ENCODE measurements at places on chromosomes 11 and 22.

DNA sequence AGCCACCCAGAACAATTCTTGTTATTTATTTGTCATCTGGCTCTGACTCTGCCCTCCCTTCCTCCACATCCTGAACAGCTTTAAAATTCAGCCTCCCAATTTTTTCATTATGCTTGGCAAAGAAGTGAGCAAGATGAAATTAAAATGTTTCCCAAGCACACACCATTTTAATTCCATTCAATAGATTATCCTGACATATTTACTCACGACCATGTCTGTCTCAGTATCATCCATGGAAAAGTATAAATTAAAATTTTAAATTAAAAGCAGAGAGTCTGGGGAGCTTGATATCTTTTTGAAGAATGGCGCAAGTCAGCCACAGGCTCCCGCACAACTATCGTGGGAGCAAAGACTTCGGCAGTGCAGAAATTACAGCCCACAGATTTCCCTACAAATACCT is 862.4 kb downstream of the OPCML start:
- DNase-seq: no peak

DNA sequence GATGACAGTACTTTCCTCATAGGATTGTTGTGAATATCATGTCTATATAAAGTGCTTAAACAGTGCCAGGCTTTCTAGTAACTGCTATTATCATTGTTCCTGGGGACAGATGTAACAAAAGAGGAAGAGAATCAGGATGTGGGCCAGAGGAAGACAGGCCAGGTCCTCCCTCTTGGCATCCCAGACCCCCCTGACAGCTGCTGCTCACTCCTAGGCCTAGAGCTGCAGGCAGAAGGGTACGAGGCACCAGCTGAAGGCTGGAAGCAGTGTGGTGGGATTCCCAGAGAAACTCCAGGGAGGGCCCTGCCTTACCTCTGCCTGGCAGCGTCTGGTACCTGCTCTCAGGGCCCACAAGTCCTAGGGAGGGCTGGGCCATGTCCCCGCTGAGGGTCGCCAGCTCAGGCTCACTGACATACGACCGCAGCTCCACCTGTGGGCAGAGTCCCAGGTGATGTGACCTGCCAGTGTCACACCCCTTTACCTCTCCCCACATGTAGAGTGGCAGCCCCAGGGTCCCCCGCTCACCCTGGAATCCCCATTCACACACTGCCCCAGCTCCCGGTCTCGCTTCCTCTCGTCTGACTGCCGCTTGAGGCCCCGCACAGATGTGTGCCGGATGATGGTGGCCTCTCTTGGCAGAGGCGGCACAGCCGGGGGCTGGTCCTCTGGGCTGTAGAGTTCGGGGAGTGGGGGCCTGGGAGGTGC is 52.2 kb downstream of the C11orf58 start:
- DNase-seq: no peak

- no peak for DNase-seq
Observed at GRCh38 chr11:46161201-46161600, 39.9 kb upstream of the PHF21A start.

DNA sequence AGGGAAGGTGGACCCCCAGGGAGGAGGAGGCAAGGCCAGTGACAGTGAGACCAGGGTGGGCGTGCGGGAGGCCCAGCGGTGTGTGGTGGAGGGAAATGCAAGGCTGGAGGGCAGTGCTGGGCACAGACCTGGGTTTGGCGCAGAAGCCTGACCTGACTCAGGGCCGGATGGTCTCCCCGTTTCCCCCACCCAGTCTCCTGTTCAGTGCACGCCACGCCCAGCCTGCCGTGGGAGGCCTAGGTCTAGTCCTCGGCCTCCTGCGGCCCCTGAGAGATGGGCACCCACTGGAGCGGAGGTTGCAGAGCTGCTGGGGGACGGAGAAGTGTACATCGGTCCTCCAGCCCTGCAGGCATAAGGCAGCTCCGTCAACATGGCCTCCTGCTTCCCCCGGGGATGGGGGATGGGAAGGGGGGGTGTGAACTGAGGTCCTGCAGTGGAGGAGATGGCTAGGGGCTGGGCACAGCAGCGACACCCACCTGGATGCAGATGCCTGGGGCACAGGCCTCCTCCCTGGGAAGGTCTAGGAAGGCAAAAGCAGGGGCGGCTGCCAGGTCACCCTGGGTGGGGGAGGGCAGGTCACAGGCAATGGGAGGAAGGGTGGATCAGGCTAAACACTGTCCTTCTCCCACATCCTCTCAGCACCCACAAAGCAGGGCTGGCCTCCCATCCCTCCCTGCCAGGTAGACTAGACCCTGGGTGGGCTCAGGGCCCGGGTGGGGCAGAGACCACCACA is 15.9 kb downstream of the IL17REL start:
- no peak for DNase-seq

DNA sequence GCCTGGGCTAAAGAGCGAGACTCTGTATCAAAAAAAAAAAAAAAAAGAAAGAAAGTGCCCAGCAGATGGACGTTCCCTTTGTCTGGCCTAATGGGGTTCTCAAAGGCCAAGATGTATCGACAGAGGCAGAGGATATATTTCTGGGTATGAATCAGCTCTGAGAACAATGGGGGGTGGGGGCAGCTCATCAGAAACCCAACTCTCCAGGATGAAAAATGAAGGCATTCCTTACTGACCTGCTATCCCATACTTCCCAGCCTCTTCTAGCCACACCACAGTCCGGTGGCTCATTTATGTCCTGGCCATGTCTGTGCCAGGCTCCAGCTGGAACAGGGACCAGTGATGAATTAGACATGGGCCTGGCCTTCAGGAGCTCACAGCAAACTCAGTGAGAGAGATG is 15.2 kb upstream of the POLD3 start:
- DNase-seq: no peak

DNA sequence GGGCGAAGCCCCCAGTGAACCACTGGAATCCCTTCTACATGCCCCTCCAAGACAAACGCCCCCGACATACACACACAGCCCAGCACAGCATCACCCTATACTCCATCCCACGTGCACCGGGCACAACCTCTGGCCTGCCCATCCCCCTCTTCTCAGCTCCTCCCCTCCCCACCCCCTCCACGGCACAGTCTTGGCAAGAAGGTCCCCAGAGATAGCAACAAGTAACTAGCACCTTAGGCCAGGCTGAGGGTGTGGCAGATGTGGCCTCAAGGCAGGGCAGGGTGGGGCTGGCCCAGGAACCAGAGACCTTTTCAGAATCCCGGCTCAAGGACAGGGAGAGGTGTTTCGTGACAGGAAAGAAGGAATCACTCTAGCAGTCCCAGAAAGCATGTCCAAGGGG is 54.3 kb downstream of the CYTH4 start:
- DNase-seq: no peak

DNA sequence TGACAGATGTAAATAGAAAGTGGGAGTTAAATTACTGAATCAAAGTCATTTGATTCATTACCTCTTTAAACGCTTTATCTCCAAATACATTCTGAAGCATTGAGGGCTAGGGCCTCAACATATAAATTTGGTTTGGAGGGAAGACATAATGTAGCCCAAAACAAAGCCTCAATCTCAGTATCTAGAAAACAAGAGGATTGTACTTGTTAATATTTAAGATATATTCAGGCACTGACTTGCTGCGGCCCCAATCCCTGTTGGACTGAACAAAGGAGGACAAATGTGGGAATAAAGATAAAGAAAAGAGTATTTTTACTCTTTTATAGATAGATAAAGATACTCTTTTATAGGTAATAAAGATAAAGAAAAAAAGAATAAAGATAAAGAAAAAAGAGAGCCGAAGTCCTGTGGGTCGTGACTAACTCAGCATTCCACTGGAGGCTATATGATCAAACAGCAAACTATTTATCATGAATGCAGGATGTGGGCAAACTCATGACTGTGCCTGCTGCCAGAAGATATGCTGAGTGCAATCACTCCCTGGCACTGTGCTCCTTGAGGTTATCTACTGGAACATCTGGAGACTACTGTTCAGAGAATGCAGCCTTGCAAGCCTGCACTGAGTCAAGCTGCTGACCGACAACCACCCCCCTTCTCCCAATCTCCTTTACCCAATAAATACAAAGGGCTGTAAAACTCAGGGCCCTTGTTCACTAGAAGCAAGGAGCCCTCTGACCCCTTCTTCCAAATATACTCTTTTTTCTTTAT is 6.9 kb downstream of the OR10V1 start:
- peak; percentile 97 for DNase-seq

GRCh38 chr22:48905206-48905975 is 922.3 kb downstream of the BRD1 start:
- DNase-seq: no peak

DNA sequence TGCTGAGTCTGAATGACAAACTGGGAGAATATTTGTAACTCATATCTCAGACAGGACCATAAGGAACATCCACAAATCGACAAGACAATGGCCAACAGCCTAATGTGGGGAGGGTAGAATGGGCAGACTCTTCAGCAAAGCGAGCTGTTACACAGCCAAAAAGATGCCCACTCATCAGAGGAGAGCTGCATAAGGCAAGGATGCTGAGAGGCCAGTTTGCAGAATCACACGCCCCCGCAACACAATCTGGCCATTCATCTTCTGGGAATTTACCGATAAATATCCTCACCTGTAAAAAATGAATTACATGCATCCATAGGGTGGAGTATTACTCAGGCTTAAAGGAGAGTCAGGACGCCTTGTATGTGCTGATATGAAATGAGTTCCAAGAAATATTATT is 57.5 kb upstream of the SLC22A12 start:
- no peak for DNase-seq

- peak; percentile 68 for DNase-seq
Observed at GRCh38 chr22:46085828-46086576, 64.3 kb upstream of the PPARA start.

DNA sequence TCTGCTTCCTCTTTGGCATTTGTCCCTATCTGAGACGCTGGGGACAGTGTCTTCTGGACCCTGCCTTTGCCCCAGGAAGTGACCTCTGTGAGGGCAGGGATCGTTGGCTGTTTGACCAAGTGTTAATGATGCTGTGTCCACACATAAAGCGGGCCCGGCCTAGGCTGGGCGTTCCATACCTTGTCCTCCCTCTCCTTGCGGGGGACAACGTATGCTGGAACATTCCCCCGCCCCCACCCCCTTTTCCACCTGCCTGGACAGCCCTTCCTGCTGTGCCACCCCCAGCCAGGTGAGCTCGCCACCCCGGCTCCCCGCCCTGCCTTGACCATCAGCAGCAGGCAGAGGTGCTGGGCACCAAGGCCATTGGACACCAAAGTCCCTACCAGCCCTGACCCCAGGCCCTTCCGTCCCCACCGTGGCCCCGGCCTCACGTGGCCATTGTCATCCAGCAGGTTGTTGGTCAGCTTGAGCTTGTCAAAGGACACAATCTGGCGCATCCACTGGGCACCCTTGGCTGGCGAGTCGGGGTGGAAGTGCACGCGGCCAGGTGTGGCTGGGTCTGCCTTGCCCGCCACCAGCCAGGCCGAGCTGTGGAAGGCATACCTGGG is 4.1 kb upstream of the NUDT8 start:
- DNase-seq: no peak

DNA sequence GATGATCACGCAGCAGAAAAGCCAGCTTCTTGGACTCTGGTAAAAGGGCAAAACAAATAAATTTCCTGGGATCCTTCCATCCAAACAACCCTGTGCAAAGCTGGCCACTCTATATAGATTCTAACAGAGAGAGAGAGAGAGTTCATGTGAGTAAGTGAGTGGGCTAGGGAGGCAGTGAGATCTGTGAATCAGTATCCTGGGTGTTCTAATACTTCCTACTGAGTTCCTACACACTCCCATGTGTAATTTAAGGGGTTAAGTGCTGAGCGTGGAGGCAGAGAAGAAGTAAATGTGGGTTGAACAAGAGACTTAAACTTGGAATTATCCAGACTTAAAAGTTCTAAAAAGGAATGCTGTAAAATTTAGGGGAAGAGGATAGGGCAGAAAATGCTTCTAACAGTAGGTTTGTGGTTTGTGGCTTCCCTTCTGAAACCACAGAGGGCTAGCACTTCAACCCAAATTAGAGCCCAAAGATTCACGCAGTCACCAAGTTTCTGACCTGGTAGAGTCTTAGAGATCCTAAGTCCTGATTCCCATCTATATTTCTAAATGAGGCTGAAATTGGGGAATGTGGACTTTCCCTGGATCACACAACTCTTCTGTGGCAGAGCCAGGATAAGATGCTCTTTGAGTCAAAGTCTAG is 413.9 kb downstream of the TENM4 start:
- DNase-seq: peak; percentile 78

GRCh38 chr22:29702931-29703501 is 16.8 kb upstream of the CABP7 start:
- no peak for DNase-seq

- no peak for DNase-seq
Observed at GRCh38 chr22:17400305-17400704, 31.0 kb downstream of the CECR2 start.

DNA sequence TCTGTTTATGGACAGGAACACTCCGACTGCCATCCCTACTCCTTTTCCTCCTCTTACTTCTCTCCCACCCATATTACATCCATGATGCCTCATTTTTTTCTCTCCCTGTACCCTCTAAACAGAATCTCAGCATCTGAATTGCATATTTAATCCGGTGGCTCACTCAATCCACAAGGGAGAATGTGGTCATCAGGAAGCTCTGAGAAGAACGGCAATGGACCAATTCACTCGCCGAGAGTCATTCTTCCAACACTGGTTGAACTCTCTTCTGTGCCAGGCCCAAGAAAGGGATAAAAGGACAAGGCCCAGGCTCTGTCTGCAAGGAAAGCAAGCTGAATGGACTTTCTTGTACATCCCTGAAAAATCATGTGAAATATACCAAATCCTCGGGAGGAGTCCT is 15.9 kb downstream of the MAP6 start:
- DNase-seq: no peak

GRCh38 chr11:66459138-66459778 is 7.4 kb upstream of the PELI3 start:
- DNase-seq: no peak

GRCh38 chr22:17548010-17548755 is 15.1 kb upstream of the SLC25A18 start:
- DNase-seq: no peak

DNA sequence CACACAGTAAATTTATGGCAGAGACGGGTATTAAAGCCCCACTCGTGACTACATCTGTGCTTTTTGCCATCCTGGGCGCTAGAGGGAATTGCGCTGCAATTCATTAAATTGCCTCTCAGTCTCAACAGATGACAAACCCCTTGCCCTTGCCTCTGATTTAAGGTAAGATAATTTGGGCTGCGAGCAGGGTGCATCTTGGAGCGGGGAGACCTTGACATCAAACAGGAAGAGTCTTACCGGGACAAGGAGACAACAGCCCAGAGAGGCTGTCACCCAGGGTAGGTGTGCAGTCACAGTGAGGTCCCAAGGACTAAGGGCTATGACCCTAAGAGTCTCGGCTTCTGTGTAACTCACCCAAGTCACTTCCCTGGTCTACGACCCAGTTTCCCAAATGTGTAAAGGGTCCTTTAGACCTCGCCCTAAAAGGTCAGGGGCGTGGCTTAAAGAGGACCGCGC is 449 bp upstream of the TOM1 start:
- DNase-seq: peak; percentile 36

Measured in M059J (cell line).